Colonic mucosa (tissue), 4 donors: ENCODE measurements at places on chromosomes 1 and 21. TPM values are rescaled to one million over a fixed set of nuclear protein-coding genes. Genes with fewer than 3 reads are reported as not detected.

- no peak for DNase-seq
These were observed 34.8 kb downstream of the CRYAA start for GRCh38 chr21:43203591-43203990.

- no peak for DNase-seq
These were observed 105.9 kb upstream of the HNRNPU start for GRCh38 chr1:244970236-244970743.

DNA sequence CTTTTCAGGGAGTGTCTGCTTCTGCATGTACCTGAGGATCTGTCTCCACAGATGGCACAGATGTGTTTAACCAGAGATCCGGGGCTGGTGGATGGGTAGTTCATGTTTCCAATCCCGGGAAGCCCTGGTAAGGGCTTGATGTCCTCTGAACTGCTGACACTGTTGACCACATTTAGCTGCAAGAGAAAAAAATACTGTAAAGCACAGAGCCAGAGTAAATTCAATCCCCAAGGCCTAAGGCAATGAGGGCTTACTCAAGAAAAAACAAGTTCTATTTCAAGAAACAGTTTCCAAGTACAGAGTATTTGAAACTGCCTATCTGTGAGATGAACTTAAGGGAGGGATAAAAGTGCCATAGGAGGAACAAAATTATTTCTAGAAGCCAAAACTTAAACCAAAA lies 25.1 kb downstream of the RXRG start:
- no peak for DNase-seq

DNA sequence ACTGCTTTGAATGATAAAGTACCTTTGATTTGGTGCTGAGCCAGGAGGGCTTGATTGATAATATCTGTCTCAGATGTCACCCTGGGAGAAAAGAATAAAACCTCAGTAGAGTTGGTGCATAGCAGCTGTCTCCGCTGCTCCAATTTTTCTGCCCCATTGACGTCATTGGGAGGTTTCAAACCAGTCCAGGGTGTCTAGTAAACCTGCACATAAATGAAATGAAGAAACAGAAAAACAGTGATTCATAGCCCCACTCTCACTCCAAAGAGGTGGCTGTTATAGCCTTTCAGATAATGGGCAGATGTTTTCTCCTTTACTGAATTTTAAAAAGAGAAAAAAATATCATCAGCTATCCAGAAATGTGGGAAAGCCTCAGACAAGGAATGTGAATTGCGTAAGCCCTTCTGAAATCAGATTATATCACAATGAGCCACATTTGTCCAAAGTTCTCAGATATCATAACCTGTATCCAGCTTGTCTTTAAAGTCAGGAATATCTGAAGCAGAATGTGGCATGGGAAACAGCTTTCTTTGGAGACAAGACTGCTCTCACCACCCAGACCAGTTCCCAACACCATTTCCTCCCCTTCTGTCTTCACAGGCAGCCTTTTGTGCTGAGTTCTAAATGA lies 351.3 kb upstream of the SGIP1 start:
- DNase-seq = no peak

DNA sequence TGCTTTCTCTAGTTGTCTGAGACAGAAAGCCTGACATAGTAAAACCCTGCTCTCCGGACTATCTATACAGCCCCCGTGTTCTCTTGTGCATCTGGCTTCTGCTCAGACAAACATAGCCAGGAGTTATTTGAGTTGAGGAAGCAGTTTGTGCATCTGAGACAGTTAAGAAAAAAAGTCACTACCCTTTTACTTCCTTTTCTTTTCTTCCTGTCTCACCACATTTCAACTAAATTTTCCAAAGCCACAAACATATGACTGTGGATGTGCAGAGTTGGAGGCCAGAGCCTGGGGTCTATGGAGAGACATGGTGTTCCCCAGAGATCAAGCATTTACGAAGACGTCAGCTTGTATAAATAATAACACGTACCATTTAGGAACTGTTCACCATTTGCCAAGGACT lies 158.5 kb upstream of the FGGY start:
- no peak for DNase-seq

DNA sequence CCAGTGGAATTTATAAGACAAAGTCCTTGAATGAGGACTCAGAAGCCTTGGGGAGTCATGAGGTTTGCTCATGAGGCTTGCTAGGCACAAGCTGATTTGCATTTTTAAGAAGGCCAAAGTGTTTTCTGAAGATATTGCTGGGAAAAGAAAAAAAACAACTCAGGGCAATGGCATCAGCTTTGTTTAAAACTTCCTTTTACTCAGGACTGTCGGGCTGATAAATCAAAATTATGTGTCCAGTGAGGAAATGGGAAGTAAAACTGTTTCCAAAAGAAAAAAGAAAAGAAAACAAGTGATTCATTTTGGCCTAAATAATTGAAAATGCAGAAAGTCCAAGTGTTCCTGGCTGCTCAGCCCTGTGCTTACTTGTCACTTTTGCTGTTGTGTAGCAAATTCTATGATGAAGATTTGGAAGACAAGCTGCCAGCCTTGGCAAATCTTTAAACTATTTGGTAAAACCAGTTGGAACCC lies 282.4 kb downstream of the HLX start:
- no peak for DNase-seq

E2F2 gene
- 8.2 TPM for total RNA-seq

GRCh38 chr1:15962176-15962575 lies 13.7 kb downstream of the ZBTB17 start:
- no peak for DNase-seq

DNA sequence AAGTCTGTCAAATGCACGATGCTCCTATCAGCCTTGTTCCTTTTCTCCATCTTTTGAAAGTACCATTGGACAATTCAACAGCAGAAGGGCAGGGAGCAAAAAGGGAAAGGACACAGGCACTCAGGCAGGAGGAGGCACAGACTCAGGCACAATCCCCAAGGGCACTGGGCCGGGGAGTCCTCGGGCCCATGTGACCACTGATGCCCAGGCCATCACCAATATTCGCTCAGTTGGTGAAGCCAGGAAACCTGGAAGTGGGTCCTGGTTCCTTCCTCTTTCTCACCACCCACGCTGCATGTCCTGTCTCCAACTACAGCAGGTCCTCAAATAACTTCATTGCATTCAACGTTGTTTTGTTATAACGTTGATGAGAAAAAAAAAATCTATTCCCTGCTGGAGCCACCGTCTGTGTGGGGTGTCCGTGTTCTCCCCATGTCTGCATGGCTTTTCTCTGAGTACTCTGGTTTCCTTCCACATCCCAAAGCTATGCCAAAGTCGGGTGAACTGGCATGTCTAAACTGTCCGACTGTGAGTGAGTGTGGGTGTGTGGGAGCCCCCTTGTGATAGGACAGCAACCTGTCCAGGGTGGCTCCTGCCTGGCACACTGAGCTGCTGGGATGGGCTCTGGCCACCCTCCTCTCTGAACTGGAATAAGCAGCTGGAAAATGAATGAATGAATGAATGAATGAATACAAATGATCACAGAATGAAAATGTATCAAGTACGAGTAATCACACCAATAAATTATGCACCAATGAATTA lies 12.5 kb downstream of the NID1 start:
- no peak for DNase-seq

DCST2 gene
- total RNA-seq = 1.9 TPM

GRCh38 chr21:39348040-39348354 lies 891 bp downstream of the HMGN1 start:
- no peak for DNase-seq
